ENCODE measurements at places on chromosomes 4 and X. TPM values are rescaled to one million over a fixed set of nuclear protein-coding genes. Genes with fewer than 3 reads are reported as not detected.

GRCh38 chrX:3142259-3143042, 101.2 kb downstream of the ARSF start:
- H3K36me3 ChIP-seq: no peaks in the 10 kb centered on the region
- no peak overlapping the region for H3K4me3 ChIP-seq
- no peak for DNase-seq
- H3K4me1 ChIP-seq: peaks cover 15% of the 10 kb centered on the region
- H3K27ac ChIP-seq: no peak overlapping the region
- no peaks in the 10 kb centered on the region for H3K27me3 ChIP-seq

GRCh38 chrX:29555465-29556091, 659.8 kb upstream of the MAGEB2 start:
- H3K27ac ChIP-seq: no peak overlapping the region
- DNase-seq: no peak
- H3K4me1 ChIP-seq: no peaks in the 10 kb centered on the region
- no peaks in the 10 kb centered on the region for H3K27me3 ChIP-seq
- H3K4me3 ChIP-seq: no peak overlapping the region
- H3K36me3 ChIP-seq: no peaks in the 10 kb centered on the region

DNA sequence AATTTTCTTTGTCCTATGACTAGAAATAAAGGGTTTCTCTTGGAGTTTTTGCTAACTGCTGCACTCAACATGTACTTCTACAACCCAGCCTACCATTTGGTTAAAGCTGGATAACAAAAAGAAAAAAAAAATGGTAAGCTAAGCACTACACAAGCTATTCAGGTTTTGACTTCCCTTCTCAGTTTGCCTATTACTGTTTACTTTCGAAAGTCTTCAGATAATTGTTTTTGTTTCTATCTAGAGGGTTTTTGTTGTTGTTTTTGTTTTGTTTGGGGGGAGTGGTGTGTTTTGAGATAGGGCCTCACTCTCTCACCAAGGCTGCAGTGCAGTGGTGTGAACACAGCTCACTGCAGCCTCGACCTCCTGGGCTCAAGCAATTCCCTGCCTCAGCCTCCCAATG, 46.6 kb downstream of the CLOCK start:
- H3K4me3 ChIP-seq: no peak overlapping the region
- no peaks in the 10 kb centered on the region for H3K4me1 ChIP-seq
- no peak for DNase-seq
- H3K36me3 ChIP-seq: no peaks in the 10 kb centered on the region

DNA sequence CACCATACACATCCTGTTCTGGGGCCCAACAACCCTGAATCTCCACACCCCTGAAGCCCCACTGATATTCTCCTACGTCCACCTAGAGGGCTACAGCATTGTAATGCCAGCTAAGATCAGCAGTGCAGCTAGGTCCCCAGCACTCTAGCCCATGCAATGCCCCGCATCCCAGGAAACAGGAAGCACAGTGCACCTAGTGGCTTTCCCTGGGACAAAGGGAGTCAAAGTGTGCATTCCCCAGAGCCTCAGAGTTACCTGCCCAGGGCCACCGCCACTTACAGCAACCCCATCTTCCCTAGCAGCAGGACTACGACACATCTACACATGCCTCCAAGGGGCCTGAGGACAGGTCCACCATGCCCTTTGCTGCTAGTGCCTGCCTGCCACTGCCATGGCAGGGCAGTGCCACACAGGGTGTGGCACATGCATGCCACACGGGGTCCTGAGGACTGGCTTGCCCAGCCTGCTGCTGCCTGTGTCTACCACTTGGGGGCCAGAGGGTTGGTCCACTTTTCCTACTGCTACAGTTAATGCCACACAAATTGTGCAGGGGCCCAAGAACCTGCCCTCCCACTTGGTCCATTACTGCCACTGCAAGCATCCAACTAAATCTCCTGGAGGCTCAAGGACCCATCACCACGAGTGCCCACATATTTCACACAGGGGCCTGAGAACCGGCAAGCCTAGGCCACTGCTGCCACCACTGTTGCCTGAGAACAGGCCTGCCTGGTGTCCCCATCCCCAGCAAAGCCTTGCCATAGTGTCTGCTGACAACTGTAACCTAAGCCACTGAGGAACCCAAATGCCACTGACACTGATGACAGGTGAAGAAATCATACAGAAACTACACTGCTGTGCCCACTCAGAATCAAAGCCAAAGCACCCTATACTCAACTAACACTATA, 23.7 kb downstream of the TLR6 start:
- H3K4me1 ChIP-seq: no peaks in the 10 kb centered on the region
- no peak overlapping the region for H3K27ac ChIP-seq
- no peaks in the 10 kb centered on the region for H3K27me3 ChIP-seq
- H3K4me3 ChIP-seq: no peak overlapping the region
- DNase-seq: no peak

DNA sequence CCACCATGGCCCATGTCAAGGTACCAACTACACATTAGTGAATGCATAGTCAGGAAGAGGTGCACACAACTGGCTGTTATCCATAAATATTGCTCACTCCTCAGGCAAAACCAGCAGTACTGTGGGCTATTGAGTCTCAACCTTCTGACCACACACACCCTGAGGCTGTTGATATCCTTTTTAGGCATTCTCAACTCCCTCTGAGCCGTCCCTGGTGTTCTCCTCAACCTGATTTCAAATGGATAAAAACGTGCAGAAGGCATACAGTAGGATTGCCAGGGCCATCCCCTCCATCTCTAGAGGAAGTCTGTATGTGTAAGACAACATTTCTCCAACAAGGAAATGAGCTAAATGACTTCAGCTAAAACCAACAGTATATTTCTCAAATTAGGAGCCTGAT, 98.7 kb upstream of the KLHL13 start:
- no peaks in the 10 kb centered on the region for H3K27me3 ChIP-seq
- DNase-seq: no peak
- H3K4me3 ChIP-seq: no peak overlapping the region
- H3K27ac ChIP-seq: no peak overlapping the region

DNA sequence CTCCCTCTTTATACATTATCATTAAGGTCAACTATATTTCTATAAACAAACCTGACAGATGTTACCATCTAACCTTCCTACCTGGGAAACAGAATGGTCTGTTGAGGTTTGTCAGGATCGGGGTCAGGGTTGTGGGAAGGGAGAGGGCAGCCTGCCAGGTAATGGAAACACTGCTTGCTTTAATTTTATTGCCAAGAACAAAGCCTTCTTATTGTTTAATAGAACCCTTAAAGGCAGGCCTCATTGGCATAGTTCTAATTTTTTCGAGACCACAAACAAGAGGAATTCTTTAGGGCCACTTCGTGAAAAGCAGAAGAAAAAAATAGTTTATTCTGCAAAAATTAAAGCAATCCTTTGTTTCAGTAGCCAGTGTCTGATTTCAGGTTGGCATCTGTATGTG, 113.2 kb downstream of the MID1 start:
- no peak overlapping the region for H3K27ac ChIP-seq
- peaks cover 5% of the 10 kb centered on the region for H3K27me3 ChIP-seq
- no peak overlapping the region for H3K4me3 ChIP-seq
- no peaks in the 10 kb centered on the region for H3K36me3 ChIP-seq
- H3K4me1 ChIP-seq: no peaks in the 10 kb centered on the region

- H3K36me3 ChIP-seq: peaks cover 4% of the 10 kb centered on the region
- no peak overlapping the region for H3K4me3 ChIP-seq
- no peaks in the 10 kb centered on the region for H3K4me1 ChIP-seq
- H3K27me3 ChIP-seq: no peaks in the 10 kb centered on the region
- H3K27ac ChIP-seq: no peak overlapping the region
Observed at GRCh38 chr4:151694961-151695720, 65.7 kb downstream of the GATB start.

Gene SRPK3
- total RNA-seq: 0.12 TPM

Gene SYTL5
- 1.2 TPM for total RNA-seq

Gene STEEP1
- total RNA-seq: 12.2 TPM

Gene TMPRSS11A
- not detected for total RNA-seq

GRCh38 chrX:79630033-79631009, 263.2 kb upstream of the ITM2A start:
- H3K27me3 ChIP-seq: no peaks in the 10 kb centered on the region
- no peak for DNase-seq
- H3K27ac ChIP-seq: no peak overlapping the region
- no peaks in the 10 kb centered on the region for H3K4me1 ChIP-seq
- H3K36me3 ChIP-seq: no peaks in the 10 kb centered on the region
- no peak overlapping the region for H3K4me3 ChIP-seq

Gene RPA4
- total RNA-seq: 0.62 TPM

Gene UGT2B11
- not detected for total RNA-seq

DNA sequence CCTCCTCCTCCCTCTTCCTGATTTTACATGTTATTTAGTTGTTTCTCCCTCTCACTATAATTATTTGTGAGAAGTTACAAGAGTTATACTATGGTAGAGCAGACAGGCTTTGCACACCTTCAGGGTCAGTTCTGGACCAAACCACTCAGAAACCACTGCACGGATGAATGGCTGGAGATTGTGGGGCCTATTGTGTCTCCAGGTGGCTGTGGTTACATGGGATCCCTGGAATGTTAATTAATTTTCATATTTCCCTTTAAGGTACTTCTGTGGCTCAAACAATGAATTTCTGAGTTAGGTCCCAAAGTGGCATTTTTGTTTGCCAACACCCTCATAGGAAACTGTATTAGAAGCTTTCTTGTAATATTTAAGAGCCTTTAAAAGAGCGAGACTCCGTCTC, 151.9 kb downstream of the BMPR1B start:
- H3K4me3 ChIP-seq: no peak overlapping the region
- H3K27ac ChIP-seq: no peak overlapping the region
- no peaks in the 10 kb centered on the region for H3K4me1 ChIP-seq

DNA sequence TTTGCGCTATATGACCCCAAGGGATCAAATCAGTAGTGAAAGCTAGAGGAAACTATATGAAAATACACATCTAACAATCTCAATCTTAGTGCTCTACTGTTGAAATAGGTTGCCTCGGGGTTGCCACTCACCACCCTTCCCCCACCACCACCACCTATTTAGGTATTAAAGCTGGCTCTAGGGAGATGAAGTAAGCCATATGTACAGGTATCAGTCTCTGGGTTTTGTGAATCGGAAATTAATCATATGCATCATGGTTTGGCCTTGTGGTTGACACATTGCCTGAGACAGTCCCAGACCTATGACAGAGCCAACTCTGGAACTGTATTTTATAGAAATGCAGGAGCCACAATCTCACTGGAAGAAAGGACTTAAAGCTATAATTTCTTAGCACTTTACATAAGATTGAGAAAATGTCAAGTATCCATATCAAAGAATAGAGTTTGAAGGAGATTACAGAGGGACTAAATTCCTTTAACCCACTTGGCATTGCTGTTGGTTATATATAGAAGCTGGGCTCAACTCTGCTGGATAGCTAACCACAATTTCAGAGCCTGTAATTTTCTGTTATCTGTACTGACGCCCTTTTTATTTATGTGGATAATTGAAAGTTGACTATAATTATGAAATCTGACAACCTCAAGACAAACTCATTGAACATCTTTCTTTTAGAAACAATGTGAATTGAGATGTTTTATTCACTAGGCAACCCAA, 26.7 kb upstream of the BMP2K start:
- H3K27ac ChIP-seq: no peak overlapping the region
- no peak for DNase-seq
- no peaks in the 10 kb centered on the region for H3K4me1 ChIP-seq
- no peaks in the 10 kb centered on the region for H3K36me3 ChIP-seq
- no peak overlapping the region for H3K4me3 ChIP-seq
- H3K27me3 ChIP-seq: no peaks in the 10 kb centered on the region

DNA sequence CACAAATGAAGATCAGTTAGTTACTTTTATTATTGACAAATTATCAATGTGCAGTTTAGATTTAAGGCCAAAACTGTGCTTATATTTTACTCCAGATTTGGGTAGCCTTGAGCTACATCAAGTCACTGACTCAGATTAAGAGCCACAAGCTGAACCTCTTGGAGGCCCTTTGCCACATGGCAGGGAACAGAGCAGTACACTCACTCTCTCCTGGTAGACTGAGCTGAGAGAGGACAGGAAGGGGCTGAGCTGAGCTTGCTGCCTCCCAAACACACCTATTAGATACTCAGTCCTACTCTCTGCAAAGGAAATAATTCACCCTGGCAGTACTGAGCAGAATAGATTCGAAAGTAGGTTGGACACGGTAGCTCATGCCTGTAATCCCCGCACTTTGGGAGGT, 7.8 kb downstream of the STAP1 start:
- no peaks in the 10 kb centered on the region for H3K27me3 ChIP-seq
- no peaks in the 10 kb centered on the region for H3K36me3 ChIP-seq
- H3K27ac ChIP-seq: no peak overlapping the region

DNA sequence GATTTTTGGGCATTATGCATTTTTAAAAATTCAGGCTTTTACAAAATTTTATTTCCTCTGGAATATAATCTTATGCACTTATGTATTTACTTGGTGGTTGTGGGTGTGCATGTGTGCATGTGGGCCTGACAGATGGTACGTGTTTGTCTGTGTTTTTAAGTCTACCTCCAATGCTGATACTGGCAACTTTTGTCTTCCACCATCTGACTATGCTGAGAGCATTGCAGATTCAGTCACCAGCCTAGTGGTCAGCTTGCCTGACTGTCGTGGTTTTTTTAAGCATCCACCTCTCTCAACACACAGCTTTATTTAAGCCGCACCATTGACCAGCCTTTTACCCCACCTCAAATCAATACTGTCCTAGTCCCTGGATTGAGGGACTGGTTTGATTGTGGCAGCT, 37.1 kb downstream of the FSTL5 start:
- no peak overlapping the region for H3K27ac ChIP-seq
- no peak overlapping the region for H3K4me3 ChIP-seq
- no peaks in the 10 kb centered on the region for H3K4me1 ChIP-seq
- no peaks in the 10 kb centered on the region for H3K36me3 ChIP-seq
- DNase-seq: no peak

GRCh38 chr4:110625576-110626257, 2.8 kb upstream of the PITX2 start:
- H3K4me1 ChIP-seq: no peaks in the 10 kb centered on the region
- no peaks in the 10 kb centered on the region for H3K36me3 ChIP-seq
- DNase-seq: no peak
- peaks cover 76% of the 10 kb centered on the region for H3K27me3 ChIP-seq

GRCh38 chr4:145099653-145100052, 1.5 kb downstream of the ABCE1 start:
- no peaks in the 10 kb centered on the region for H3K36me3 ChIP-seq
- DNase-seq: no peak
- H3K27ac ChIP-seq: no peak overlapping the region
- H3K27me3 ChIP-seq: no peaks in the 10 kb centered on the region
- peak overlapping the region; percentile 79 for H3K4me3 ChIP-seq

Gene GSPT2
- 4.2 TPM for total RNA-seq

DNA sequence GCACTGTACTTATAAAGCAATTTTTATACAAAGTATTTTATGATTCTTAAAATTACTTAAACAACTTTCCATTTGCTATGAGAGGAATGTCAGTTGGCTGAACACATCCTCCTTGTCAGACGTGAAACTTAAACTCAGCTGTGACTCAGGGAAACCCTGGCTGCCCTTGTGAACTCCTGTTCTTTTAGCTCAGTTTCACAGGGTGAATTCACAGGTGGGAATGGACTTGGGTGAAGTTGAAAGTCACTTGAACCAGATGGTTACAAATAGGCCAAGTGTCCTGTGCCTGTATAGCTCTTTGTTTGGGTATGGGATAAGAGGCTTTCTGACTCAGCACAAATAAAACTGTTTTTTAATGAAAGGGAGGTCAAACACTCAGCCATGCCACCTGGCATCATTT, 67.4 kb upstream of the FAM47B start:
- H3K27me3 ChIP-seq: no peaks in the 10 kb centered on the region
- H3K27ac ChIP-seq: no peak overlapping the region
- no peaks in the 10 kb centered on the region for H3K36me3 ChIP-seq
- no peak for DNase-seq
- H3K4me3 ChIP-seq: no peak overlapping the region
- H3K4me1 ChIP-seq: no peaks in the 10 kb centered on the region

GRCh38 chr4:54696649-54697048, 38.9 kb downstream of the KIT start:
- no peaks in the 10 kb centered on the region for H3K27me3 ChIP-seq
- no peaks in the 10 kb centered on the region for H3K36me3 ChIP-seq
- H3K27ac ChIP-seq: no peak overlapping the region
- no peaks in the 10 kb centered on the region for H3K4me1 ChIP-seq
- H3K4me3 ChIP-seq: no peak overlapping the region
